ENCODE measurements at places on chromosomes 6 and 20.

- no peak for DNase-seq
These were observed 203.2 kb upstream of the SGK1 start for GRCh38 chr6:134521116-134521501.

DNA sequence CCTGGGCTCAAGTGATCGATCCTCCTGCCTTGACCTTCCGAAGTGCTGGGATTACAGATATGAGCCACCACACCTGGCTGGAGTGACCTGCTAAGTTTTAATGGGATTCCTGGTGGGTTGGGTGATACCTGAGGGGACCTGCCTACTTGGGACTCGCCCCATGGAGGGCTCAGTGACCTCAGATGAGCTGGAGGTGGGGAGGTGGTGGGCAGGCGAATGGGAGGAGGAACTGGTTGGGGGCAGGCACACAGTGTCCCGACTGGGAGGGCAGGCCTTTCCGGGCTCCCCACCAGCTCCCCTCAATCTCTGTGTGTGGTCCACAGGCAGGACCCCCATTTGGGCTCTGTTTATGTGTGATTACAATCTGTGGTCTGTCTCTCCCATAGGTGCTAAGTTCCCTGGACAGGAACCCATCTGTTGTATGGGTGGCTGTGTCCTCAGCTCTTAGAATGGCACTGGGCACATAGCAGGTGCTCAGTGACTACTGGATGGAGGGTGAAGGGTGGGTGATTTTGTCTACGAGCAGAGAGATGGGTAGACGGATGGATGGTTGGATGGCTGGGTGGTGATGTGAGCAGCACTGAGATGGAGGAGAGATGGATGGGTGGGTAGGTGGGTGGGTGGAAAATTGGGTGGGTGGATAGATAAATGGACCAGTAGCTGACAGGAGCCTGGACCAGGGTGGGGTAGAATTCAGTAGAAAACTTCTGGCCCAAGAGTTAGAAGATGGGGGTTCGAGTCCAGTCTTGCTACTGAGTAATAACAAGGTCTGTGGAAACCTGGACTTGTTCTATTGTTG lies 23.8 kb downstream of the CEBPB start:
- no peak for DNase-seq

GRCh38 chr6:96816301-96816817 lies 20.9 kb downstream of the GPR63 start:
- no peak for DNase-seq

GRCh38 chr6:46777476-46778346 lies 15.5 kb upstream of the MEP1A start:
- no peak for DNase-seq

DNA sequence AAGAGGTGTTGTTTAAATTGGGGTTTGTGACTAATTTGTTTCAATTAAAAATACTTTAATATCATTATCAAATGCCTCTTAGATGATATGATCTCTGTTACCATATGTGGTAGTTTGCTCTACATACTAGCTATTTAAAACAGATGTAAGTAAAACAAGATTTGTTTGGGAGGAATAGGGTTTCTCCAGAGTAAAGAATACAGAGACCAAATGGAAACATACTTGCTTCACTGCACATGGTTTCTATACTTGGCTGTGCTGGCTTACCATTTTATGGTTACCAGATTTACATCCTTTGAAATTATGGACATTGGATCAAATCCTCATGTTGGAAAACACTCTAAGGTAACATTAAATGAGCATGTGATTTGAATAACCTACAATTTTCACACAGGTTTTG lies 588.3 kb downstream of the CD109 start:
- DNase-seq: no peak

GRCh38 chr20:38828514-38829295 lies 23.2 kb downstream of the PPP1R16B start:
- no peak for DNase-seq

GRCh38 chr6:27161946-27162603 lies 85.4 kb upstream of the PRSS16 start:
- no peak for DNase-seq

DNA sequence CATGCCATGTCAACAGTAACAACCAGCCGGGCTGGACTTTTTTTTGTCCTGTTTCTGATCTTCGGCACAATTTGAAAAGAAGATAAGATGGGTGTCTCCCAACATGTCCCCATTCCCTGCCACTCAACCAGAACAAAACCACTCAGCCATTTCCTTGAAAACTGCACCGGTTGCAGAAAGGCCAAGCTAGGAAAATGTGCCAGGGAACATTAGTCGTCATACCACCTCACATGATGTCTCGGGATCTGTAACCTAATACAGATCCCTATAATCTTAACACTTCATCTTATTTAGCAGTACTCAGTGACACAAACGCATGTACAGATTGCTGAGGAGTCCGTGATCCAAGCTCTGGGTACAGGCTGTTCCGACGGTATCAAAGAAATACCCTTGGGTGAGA lies 46.5 kb downstream of the ALDH8A1 start:
- DNase-seq: no peak

DNA sequence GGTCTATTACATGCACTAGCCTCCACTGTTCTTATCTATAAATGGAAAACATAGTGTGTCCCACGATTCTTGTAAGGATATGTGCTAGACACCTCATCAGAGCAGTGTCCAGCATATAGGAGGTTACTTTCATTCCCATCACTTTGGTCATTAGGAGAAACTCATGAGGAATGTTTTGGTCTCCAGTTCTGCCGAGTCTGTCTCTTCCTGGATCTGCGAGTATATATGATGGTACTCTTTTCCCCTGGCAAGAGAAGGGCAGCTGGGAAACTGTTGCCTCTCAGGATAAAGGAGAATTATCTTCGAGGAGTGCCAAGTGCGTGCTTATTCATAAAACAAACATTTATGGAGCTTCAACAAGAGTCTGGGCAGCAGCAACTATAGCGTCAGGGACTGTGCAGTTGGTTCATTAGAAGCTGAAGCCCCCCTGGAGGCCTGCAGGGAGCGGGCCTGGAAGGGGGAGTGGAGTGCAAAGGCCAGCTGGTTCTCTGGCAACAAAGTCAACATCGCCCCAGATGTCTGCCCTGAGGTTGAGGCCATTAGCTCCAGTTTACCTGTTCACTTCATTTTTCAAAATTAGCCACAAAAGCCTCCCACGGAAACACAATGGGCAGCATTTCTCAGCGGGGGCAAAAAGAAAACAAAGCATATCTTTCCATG lies 811.9 kb downstream of the MAFB start:
- no peak for DNase-seq

- no peak for DNase-seq
These were observed 361.1 kb downstream of the FARS2 start for GRCh38 chr6:5622276-5623005.

GRCh38 chr6:128005009-128005408 lies 104.2 kb upstream of the THEMIS start:
- DNase-seq: no peak

- no peak for DNase-seq
These were observed 14.4 kb upstream of the TLDC2 start for GRCh38 chr20:36861625-36861874.

DNA sequence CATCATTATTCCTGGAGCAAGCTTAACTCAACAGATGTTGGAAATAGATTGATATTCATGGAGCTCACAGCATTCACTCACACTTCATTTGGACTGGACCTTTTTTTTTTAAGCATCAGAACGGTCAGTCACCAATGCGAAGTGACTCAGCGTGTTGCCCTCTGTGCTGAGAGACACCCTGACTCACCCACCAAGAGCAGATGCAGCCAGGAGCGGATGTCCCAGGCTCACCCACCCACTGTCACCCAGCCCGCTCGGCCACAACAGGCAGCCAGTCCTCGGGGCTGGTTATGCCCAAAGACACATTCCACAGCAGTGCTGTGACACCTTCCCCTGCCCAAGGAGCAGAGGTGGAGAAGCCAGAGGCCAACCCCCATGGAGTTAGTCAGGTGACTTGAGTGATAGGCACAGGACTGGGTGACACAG lies 15.7 kb downstream of the RNASET2 start:
- no peak for DNase-seq

DNA sequence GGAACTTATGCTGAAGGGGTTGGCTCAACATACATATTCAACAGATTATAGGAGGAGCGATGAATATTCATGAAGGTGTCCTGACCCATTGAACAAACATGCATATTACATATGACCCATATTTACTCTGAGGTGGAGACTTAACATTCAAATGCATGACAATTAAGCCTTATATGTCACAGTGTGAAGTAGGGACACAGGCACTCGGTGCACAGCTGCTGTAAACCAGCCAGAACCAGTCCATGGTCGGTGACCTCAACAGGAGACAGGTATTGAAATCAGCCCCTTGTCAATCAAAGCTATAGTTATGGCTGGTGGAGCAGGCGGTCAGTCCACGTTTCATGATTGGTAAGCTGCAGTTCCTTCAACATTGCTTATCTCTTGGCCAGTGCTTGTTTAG lies 347.3 kb downstream of the THBS2 start:
- DNase-seq: no peak

GRCh38 chr20:1327827-1328679 lies 886 bp downstream of the SDCBP2 start:
- DNase-seq: no peak

DNA sequence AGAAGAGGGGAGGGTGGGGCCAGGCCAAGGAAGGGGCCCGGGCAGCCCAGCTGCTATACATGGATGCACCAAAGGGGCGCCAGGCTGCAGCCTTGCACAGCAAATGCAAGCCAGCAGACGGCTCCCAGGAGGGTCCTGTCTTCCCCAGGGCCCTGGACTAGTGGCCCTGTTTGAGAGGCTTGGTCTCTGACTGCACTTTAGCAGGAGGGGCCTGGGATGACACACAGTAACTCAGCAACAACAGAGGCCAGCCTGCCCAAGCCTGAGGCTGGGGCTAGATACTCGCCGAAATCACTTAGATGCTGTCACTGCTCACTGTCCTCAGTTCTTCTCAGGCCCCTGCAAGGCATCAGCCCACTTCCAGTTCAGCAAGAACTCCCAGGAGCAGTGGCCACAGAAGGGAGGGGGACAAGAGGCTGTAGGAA lies 73.5 kb downstream of the TRAM2 start:
- DNase-seq: no peak

DNA sequence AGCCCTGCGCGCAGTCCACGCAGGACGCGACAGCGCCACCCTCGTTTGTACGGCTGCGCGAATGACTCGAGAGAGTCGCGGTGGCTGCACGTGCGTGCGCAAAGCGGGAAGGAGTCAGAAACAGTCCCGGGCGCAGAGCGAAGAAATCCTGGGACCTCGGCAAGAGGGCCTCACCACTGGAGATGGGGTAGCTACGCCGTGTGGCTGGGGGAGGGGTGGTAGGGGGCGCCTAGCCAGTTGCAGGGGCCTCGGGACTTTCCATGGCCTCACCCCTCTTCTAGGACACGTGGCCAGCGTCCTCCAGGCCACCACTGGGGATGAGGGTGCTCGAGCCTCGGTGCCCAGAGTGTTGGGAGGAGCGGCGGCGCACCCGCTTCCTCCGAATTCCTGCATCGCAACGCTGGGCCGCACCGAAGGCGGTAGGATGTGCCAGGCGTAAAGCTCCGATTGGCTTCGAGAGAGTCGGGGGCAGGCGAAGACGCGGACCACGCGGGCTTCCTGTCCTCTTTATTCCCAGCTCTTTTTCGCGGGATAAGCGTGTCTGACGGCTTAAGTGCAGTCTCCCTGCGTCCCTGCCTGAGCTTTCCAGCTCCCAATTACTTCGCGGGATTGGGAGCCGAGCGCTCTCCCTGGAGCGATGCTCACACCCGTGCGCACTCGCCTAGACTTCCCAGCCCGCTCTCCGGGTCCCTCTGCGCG lies 38.7 kb downstream of the NCR2 start:
- peak; percentile 18 for DNase-seq

DNA sequence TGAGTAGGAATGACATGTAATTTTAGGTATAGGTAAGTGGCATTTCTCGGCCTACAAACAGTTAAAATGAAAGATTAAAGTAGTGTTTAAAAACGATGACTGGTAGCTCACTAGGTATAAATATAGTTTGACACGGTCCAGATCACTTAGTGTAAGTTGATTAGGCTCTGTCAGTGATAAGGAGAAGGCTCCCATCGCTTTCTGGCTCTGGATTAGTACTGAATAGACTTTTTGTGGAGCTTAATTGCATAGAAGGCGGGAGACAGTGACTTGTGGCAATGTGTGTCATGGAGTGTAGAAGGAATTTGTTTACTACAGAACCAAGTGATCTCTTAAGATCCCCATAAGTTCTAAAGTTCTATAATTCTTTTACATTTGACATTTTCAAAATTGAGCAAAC lies 6.7 kb downstream of the PYGB start:
- no peak for DNase-seq

- DNase-seq: no peak
These were observed 96.9 kb downstream of the PAK5 start for GRCh38 chr20:9741996-9742395.

DNA sequence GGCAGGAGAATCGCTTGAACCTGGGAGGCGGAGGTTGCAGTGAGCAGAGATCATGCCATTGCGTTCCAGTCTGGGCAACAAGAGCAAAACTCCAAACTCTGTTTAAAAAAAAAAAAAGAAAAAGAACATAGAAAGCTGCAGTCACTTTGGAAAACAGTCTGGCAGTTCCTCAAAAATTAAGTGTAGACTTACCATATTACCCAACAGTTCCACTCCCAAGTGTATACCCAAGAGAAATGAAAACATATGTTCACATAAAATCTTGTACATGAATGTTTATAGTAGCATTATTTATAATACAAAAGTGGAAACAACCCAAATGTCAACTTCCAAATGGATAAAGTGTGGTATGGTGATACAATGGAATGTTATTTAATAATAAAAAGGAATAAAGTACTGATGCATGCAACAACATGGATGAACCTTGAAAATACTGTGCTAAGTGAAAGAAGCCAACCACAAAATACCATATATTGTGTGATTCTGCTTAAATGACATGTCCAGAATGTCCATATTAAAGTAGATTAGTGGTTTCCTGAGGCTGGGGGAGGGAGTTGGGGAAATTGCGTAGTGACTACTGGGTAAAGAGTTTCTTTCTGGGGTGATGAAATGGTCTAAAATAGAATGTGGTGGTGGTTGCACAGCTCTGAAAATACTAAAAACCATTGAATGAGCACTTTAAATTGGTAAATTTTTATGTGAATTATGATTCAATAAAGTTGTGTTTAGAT lies 62.9 kb downstream of the SUN5 start:
- no peak for DNase-seq

DNA sequence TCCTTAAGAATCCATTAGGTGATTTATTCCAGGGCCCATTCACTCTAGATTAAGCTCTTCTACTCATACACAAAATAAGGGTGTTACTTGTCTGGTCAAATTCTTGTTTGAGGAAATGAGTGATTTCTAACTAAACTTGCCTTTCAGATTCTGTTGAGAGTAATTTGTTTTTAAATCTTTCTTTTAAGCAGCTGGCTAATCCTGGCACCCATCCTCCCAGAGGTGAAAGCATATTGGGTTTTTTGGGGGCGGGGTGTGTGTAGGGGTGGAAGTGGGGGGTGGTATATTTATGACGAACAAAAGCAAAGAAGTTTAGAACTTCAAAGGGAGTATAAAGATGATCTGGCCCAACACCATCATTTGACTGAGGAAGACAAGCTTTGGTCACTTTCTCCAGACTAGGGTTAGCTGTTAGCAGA lies 94.7 kb downstream of the RTN4IP1 start:
- no peak for DNase-seq

DNA sequence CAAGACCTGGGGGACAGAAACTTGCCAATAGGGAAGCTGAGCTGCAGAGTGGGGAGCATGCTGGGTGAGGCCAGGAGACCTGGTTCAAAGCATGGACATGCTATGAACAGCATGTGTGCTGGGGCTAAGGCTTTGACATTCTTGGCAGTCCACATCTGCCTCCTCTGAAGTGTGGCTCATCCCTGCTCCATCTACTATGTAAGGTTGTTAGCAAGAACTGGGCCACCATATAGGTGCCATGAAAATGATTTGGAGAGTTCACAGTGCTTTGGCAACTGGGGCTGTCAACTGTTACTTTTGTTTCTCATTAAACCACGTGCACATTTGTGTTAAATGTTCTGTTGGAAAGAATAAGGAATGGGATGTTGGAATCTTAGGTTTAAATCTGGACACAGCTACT lies 311.1 kb downstream of the CDC5L start:
- DNase-seq: no peak

Data from GM06990 (cell line).